Activated CD4-positive, alpha-beta T cell treated with anti-CD3 and anti-CD28 coated beads, Interleukin-2, amount 50 U/mL, for 24 hours (primary cell): ENCODE measurements at places on chromosomes 1 and 21.

DNA sequence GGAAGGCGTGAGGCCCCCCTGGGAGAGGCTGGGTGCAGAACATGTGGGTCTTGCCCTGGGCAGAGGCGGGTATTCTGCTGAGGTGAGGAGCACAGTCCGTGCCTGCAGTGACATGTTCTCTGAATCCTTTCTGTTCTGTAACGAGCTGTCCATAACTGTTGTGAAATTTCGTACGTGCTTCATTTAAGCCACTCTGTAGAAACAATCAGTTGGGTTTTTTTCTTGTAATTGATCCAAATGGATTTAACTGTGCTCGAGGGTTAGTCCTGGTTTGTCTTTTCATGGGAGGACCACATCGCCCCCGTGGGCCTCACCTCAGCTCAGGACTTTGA is 45.4 kb upstream of the DIP2A start:
- no peak for DNase-seq

GRCh38 chr1:195908121-195908520 is 700.1 kb downstream of the KCNT2 start:
- DNase-seq = no peak

DNA sequence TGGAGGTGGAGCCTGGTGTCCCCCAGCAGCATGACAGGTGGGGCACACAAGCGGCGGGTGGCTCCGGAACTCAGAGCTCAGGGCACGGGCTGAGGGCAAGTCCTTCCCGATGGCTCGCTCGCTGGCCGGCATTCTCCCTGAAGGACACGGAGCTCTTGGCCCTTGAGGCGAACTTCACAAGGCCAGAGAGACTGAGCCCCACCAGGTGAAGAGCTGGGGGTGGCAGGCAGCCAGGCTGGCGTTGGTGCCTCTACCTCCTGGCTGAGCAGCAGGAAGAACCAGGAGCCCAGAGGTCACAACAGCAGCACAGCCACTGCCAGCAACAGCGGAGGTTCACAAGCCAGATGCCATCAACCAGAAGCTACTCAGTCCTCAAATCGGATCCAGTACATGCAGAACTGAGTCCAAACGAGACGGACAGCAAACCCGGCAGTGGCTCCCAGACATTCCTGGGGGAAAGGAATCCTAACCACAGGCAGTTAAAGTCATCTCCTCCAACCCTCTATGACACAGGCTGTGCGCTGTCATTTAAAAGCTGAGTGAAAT is 54.1 kb downstream of the NPHP4 start:
- no peak for DNase-seq

DNA sequence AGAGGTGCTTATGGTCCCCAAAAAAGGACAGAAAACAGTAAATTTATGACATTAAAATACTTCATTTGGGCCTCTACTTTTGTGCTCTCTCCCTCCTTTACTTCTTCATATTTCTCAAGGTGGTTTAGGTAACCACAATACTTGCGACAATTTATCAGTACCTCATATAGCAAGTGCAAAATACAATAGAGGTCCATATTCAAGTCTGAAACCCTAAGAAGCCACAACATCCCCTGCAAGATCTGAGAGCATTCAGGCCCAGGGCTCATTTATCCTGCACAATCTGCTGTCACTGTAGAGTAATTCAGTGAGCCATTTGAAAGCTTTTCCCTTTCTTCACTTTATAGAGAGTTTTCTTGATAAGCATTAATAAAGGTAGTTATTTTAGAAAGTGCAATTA is 24.2 kb upstream of the ATP6V1G3 start:
- DNase-seq = no peak

GRCh38 chr1:208150833-208151458 is 93.2 kb downstream of the PLXNA2 start:
- DNase-seq = no peak

GRCh38 chr21:35644523-35644922 is 415.8 kb downstream of the SETD4 start:
- no peak for DNase-seq

DNA sequence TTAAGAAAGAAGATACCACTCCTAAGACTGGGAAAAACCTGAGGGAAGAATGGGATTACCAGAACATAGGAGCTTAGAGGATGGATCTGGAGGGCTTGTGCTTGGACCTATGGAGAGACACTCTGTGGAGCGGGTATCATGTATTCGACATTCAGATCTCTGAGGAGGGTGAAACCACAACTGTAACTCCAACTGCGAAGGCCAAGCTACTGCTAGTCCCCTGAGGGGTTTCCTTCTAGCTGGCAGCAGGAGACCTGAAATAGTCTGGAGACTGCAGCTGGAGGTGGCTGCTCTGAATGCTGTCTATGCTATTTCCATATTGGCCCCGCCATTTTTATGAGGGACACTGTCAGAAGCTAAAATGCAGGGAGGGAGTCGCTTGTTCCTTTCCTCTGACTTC is 462.3 kb downstream of the PTPRC start:
- DNase-seq = no peak

- no peak for DNase-seq
Measured at GRCh38 chr21:42513985-42514882, 582 bp downstream of the SLC37A1 start.

- DNase-seq = no peak
Measured at GRCh38 chr1:172599912-172600311, 59.0 kb upstream of the FASLG start.

GRCh38 chr1:28190337-28190979 is 14.0 kb upstream of the PTAFR start:
- DNase-seq = no peak

GRCh38 chr1:64967381-64967780 is 1.0 kb upstream of the JAK1 start:
- DNase-seq = no peak
